Activated CD4-positive, alpha-beta T cell treated with anti-CD3 and anti-CD28 coated beads, Interleukin-10, Interleukin-2, amounts not matched to agents 100 ng/mL and 50 ng/mL, durations not matched to agents 16 hours and 8 hours (primary cell): ENCODE measurements at places on chromosomes 13 and 19.

DNA sequence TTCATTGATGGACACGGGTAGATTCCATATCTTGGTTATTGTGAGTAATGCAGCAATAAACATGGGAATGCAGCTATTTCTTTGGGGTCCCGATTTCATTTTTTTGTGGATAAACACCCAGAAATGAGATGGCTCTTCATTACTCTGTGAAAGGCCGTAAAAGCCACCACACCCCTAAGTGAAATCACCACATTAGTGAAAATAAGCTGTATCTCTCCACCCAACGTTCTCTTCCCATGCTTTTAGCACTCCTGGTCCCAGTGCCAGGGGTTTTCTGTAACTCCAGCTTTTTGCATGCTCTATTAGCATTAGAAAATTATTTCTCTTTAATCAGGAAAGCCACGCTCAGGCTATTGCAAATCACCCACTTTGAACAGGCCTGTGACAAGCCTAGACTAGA, 15.8 kb downstream of the CHAMP1 start:
- no peak for DNase-seq

- peak; percentile 84 for DNase-seq
These were observed 10.9 kb downstream of the SLC46A3 start for GRCh38 chr13:28707629-28708427.

DNA sequence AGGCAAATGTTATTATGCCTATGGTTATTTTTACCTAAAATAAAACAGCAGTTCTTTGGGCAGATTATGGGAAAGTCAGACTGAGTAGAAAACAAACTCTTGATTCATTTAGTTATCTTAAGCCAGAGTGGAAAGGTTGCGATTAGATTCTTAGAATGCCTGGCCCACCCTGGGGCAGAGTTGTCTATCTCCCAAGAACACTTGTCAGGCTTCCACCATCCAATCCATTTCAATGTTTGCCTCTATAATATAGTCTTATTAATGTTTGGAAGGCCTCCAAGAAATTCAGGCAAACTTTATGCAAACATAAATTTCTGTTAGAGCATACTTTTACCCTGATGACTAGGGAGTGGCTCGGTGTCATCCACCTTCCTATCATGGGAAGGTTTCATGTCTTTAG, 207.0 kb downstream of the SLITRK6 start:
- DNase-seq: no peak

DNA sequence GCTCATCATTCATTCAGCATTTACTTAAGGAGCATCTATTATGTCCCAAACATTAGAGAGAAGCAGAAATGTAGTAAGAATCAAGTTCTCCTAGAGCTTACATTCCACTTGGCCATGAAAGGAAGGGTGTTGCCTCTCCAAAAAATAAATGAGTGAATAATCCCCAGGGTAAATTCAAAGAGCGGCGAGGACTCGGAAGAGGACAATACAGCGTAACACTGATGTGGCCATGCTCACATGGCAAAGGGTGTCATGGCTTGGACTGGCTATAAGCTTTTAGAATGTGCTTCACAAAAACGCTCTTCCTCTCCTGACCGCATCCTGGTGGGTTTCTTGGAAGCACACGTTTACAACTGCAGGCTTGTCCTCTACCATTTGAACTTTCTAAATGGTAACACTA, 290.2 kb downstream of the IRS2 start:
- DNase-seq: no peak

GRCh38 chr13:113203507-113204377, 4.7 kb downstream of the PCID2 start:
- DNase-seq: no peak

GRCh38 chr19:44948763-44949374, 3.0 kb downstream of the APOC2 start:
- DNase-seq: no peak

DNA sequence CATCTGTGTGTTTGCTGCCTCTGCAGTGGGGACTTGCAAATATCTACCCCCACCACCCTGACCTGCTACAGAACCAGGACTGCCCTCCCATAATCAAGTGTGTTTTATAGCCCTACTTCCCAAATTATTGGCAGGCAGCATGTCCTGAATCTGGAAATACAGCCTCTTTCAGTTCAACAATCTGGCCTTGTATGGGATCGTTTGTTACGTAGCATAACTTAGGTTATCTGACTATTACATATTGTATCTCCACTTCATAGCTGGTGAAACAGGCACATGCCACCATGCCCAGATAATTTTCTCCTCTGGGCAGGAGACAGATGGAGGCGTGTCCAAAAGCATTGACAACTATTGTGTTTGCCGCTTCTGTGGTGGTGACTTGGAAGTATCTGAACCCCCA, 66.7 kb upstream of the ADGRL1 start:
- no peak for DNase-seq

- no peak for DNase-seq
These were observed 9.3 kb downstream of the KCTD15 start for GRCh38 chr19:33805840-33806433.

- DNase-seq: no peak
These were observed 45.1 kb downstream of the MTUS2 start for GRCh38 chr13:28865149-28865744.

DNA sequence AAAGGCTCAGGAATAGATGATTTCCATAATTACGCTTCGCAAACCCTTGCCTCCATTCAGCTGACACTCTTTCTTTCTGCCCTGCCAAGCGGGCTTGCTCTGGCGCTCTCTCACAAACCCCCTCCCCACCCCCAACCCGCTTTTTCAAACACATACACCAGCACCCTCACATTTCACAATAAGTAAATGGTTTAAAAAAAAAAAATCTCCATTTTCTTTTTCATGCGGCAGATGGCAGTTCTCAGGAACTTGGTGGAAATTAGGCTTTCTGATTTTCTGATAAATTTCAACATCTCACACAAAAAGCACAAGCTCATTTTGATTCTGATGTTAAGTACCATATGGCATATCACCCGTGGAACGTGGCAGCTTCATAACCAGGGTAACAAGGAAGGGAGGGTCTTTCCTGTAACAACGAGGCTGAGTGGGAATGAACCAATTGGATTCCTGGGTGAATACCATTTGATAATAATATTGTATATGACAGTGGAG, 43.8 kb downstream of the C13orf42 start:
- no peak for DNase-seq

GRCh38 chr13:34037636-34038540, 219.9 kb downstream of the RFC3 start:
- DNase-seq: no peak

DNA sequence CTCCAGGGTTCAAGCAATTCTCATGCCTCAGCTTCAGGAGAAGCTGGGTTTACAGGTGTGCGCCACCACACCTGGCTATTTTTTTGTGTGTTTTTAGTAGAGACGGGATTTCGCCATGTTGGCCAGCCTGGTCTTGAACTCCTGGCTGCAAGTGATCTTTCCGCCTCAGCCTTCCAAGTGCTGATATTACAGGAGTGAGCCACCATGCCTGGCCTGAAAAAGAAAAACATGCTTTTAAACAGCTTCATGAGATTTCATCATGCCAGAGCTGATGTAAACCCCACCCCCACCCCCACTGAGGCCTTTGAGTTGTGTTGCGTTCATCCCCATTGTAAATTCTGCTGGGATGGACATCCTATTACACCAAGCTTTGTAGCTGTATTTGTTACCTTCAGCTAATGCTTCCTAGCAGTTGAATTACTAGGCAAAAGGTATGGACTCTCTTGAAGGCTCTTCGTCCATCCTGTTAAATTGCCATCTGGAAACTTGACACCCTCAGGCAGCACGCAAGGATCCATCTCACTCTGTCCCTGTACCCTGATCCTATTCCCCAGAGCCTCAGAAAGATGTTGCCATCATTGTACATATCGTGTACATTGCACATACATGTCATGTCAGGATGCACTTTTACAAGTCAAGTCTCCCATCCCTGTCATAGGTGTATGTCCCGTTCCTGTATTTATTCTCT, 47.3 kb downstream of the NFIX start:
- DNase-seq: no peak

DNA sequence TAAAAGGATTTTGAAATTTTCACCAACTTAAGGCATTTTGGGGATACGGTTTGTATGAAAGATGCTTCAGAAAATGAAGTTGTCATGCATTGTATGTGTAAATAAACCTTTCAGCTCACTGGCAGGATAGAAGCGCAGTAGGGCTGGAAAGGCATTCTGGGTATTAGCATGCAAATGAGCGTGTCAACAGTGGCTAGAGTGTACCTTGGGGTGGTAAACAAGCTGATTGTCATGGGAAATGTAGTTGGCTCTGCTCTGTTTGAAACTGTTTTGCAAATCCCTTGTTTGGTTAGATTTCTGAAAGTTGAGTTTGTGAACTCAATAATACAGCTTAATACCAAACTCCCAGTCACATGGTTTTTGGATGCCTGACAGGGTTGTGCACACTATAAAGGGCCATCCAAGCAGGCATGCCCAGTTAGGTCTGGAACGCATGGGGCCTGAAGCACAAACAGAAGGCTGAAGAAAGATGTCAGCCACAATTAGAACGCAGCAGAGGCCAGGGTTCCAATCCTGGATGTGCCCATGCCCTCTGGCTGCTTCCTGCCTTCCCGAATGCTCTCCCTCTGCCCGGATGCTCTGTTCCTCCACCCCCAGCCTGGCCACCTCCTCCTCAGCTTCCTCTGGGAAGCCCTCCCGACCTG, 14.6 kb downstream of the GSX1 start:
- no peak for DNase-seq

DNA sequence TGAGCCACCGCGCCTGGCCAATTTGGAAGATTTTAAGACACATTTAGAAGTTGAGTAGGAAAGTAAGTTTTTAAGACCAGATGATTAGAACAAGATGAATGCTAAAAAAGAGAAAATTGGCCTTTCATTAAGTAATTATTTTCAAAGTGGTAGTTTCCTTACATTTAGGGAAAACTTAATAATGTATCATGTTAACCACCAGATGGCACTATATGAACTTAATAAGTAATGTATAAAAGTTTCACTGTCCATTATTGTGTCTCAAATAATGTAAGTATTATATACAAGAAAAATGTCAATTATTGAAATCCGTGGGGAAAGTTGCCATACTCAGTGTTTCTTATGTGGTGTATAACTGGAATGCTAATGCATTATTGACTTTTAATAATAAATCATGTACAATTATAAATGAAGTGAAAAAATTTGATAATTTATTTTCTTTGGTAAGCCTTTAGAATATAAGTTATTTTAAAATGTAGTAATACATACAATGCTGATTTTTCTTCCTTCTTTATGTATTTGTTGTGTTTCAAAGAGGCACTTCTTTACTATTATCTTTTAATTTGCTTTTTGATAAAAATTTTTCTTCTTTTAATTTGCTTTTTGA, 29.2 kb downstream of the COG6 start:
- peak; percentile 32 for DNase-seq

DNA sequence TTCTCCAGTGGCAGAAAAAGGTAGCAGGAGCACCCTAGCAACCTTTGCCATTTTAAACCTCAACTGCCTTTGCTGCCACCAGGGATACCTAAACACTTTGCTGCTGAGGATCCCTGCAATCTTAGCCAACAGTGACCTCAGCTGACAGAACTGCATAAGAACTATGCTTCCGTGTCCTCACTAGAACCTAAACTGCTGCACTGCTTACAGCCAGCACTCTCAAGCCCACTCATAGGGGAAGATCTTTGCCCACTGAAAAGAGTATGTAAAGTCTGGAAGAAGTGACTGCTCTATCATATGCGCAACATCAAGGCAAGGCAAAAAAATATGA, 270.0 kb upstream of the PCDH20 start:
- no peak for DNase-seq

GRCh38 chr13:79245937-79246577, 160.0 kb downstream of the RBM26 start:
- DNase-seq: no peak

- peak; percentile 21 for DNase-seq
These were observed 48.0 kb upstream of the KATNAL1 start for GRCh38 chr13:30355384-30355699.

DNA sequence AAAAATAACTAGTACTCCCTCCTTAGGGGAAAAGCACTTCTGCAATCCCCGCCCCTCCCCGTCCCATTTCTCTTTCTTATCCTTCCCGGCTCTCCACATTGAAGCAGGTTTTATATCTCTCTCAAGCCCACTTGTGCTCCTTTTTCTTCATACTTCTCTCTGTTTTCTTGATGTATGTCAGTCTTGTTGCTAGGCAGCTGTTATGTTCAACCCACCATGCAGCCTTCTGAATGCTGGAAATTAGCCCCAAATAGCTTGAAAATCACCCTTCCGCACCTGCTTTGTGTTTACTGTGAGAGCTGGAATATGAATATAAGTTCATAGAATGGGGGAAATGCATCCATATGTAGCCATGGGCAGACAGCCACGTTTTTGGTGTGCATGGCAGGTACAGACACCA, 461.4 kb downstream of the MYO16 start:
- DNase-seq: no peak

GRCh38 chr13:69796256-69796655, 311.4 kb upstream of the ATXN8OS start:
- no peak for DNase-seq

GRCh38 chr19:8552810-8553209, 24.4 kb downstream of the MYO1F start:
- peak; percentile 32 for DNase-seq

DNA sequence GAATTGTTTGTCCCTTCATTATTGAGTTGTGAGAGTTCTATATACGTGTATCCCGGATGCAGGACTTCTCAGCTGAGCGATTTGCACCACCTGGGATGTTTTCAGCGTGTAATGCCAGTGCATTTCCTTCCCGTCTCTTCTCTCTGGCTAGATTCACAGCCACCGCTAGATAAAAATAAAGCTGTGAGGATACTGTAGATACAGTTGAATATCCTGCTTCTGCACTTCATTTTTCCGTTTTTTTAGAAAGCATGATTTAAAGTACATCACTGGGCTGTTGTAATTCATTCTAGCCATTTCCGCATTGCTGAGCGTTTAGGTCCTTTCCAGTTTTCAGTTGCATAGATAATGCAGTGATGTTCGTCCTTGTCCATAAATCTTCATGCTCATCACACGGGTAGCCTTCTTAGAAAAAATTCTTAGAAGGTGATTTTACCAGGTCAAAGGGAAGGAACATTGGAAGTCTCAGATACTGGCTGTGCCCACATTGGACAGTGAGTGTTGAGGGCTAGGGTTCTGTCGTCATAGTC, 14.7 kb downstream of the PPP1R37 start:
- no peak for DNase-seq

DNA sequence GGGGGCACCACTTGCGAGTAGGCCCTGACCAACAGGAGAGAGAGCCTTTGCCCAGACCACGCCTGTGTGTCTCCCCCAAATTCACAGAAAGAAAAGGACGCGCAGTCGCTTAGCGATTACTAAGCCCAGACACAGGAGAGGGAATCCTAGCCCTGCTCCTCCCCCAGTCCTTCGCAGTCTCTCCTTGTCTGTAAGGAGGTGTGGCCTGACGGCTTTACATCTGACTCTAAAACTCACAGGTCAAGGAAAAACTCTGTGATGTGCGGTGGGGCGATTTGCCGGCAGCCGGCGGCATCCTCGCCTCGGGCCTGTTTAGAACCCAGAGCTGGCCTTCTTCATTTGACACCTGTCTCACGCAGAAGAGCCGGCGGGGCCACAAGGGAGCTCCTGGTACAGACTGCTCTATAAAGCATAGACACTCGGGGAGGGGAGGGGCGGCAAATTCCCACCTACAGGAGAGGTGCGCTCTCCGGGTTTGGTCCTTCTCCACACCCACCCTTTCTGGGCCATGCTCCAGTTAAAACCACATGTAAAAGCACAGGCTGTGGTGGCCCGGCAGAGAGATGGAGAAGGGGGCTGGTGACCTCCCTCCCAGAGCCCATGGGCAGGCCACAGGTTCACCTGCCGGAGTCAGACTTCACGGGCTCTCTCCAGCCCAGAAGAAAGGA, 17.8 kb downstream of the GPR12 start:
- no peak for DNase-seq

GRCh38 chr19:14002571-14003250, 3.4 kb downstream of the RFX1 start:
- peak; percentile 52 for DNase-seq
